T-cell (primary cell): ENCODE measurements at places on chromosomes 1 and 21.
A peak's percentile ranks its signal among the peaks of the same experiment; 100 is the strongest.

DNA sequence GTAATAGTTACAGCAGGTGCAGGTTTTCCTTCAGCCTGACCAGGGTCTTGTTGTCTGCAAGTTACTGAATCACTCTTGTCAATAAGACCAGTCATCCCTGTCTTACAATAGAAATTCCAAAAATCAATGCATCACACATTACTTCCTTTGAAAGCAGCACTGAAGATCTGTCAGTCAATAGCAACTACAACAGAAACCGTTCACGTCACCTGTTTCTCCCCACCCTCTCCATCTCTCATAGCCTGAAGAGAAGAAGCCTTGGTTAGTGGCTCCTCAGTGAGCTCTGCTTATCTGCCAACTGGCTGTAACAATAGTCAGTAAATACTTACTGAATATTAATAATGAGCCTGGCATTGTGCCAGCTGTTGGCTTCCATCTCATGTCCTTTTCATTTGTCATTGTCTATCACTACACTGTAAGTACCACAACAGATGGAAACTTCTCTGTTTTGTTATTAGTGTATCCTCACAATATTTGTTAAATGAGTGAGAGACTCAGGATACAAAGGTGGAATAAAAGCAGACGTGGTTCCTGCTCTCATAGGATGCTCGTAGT is 195.2 kb downstream of the S1PR1 start:
- DNase-seq = no peak

GRCh38 chr1:44571712-44572571 is 102.3 kb downstream of the TMEM53 start:
- peak; percentile 12 for DNase-seq

GRCh38 chr1:221071777-221072176 is 192.5 kb downstream of the HLX start:
- no peak for DNase-seq

DNA sequence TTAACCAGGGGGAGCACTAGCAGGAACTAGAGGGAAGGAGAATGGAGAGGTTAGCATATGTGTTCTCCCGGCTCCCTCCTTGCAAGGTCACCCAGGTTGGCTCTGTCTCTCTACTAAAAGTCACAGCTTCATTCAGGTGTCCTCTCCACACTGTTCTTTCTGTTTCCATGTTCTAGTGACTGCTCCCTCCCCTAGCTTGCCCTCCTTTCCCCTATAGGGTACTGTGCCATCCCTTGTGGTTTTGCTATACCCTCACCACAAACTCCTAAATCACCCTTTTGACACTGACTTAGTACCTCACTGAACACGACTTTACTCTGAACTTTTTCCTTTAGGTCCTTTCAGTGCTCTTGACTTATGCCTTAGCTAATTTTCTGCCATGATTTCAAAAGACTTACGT is 389.3 kb downstream of the ST6GALNAC3 start:
- DNase-seq = no peak

DNA sequence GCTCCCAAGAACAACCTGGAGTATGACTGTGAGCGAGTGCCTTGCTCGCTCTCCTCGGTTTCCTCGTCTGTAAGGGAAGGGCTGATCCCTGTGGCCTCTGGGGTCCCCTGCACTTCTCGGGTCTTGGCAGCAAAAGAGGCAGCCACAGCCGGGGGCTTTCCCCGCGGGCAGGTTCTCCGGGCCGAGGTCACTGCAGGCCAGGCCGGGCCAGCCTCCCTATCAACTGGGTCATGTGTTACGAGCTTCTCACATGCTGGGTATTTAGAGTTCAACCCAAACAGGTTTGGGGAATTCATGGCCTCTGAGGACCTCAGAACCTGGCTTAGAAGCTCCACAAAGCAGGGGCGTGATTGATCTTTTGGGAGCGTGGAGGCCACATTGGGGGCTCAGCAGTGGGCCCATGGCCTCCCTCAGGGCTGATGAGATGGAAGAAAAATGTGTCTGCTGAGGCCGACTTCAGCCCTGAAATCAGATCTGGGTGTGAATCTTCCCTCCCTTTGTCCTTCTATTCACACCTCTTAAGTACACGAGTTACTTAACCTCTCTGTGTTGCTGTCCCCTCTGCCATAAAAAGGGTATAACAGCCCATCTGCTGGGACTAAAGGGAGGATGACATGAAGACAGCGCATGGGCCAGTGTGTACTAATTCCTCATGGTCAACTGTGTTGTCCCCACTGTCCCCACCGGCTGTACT is 103.7 kb downstream of the PRDM2 start:
- DNase-seq = no peak

DNA sequence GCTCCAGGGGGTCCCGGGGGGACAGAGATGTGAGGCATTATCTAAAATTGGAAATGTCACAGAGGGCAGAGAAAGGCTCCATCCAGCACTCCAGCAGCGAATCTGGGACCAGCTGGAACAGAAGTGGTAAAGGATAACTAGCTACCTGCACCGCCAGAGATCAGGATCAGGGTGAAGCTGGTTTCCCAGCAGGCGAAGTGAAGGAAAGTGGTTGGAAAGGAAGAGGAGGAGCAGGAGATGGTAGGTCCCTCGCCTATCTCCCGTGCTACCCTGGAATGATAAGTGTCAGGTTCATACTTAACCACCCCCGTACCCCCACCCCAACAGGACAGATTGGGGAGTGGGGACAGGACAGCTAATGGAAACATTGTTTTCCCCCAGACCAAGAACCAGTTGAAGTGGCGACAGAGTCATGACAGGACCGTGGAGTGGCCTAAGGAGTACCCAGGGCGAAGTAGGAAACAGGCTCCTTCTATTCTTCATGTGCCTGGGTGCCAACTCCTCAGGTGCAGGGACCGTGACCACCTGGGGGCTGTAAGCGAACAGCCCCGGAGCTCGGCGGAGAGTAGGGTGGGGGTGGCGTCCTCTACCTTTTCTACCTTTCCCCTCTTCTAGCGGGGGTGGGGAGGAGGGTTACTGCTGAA is 717 bp downstream of the B4GALT3 start:
- DNase-seq = no peak

DNA sequence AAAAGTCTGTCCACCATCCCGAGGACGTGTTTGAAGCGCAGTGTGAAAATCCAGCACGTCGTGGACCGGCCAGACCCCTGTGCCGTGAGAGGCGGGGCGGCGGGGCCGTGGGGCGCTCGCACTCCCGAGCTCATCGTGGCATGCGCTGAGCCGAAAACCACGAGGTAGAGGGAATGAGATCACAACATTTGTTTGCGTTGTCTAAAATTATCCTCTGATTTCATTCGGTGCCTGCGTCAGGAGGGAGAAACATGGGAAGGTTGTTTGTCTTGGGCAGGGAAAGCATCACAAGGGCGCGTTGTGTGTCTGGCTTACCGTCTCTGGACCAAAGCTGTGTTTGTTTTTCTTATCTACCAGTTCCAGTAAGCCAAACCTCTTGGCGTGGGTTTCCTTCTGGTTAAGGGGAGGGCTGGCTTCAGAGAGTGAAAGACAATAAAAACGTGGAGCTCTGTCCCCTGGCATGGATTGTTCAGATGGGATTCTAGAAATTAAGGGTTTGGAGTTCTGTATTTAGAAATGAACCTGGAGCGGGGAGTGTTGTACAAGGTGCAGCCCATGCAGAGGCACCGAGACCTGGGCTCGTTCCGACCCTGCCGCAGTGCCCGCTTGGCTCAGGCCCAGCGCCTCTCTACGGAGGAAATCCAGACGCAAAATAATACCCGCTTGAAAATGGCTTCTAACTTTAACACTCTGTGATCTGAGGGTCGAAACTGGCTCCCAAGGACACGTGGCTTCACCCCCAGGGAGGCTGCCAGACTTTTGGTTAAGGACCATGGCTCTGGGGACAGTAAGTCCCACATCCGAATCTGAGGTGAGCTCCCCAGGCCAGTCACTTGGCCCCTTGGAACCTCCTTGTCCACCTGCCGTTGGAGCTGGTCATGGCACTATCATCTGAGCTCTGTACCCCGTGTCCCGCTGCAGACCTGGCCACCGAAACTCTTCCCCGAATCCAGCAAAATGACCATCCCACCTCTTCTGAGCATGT is 68.7 kb upstream of the FAM3B start:
- DNase-seq = no peak

- no peak for DNase-seq
Observed at GRCh38 chr1:94580367-94581115, 39.0 kb upstream of the F3 start.

- no peak for DNase-seq
Observed at GRCh38 chr1:235441159-235441685, 63.0 kb downstream of the B3GALNT2 start.

DNA sequence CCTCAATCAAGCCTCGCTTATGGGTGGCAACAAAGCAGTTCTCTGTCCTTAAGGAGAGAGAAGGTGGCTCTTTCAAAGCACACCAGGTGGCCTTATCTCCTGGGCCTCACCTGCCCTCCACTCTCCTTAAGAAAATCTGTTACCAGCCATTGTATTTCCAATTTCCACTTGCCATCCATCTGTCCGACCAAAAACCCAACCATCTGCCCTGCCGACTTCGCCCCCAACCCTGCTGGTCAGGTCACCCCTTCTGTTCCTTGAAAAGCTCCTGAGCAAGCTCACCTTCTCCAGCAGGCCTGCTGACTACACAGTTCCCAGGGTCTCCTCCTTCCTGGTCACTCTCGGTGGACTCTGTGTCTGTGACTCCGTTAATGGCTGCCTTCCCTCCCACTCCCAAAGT is 619 bp upstream of the IGFN1 start:
- DNase-seq = no peak

DNA sequence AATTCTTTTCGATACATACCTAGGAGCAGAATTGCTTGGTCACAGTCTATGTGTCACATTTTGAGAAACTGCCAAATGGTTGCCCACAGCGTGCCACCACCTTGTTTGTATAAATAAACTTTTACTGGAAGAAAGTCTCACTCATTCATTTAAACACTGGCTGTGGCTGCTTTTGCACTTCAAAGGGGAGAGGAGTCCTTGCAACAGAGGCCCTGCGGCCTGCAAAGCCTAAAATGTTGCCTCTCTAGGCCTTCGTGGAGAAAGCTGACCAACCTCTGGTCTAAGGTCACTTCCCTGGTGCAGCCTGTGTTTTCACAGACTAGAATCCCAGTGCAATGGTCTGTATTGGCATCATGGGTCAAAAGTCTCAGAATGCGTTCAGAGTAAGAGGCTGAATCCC is 8.3 kb downstream of the RIPK4 start:
- DNase-seq = no peak

DNA sequence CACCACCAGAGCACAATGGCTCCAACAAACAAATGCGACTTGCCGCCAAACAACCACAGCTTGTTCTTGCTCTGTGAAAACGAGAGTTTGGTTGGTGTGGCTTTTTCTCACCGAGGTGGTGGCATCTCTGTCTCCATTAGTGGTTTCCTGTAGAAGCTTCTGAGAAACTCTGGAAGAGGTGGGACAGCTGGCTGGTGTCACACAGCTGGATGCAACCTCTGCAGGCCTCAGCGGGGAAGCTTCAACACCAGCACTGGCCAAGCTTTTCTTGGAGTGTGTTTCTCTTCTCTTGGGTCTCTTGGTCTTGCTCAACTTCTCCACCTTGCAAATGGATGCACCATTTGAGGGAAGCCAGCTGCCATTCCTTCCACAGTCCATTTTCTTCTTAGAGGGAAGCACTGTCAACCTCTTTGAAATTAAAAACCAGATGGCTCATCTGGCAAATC is 124.8 kb downstream of the KCNN3 start:
- no peak for DNase-seq

DNA sequence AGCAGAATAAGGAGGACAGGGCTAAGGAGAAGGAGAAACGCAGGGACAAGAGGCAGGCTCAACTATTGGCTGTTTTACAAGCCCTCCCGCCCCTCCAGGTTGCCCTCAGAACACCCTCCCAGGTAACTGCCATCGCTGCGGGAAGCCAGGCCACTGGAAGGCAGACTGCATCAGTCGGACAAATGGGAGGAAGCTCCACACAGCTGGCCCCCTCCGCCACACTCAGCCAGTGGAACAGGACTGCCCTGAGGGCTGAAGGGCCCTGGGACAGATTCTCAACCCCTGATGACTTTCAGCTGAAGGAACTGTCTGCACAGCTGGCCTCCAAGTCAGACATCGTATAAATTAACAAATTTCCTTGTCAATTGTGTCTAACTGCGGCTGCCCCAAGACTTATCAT is 21.8 kb downstream of the LRRC3 start:
- DNase-seq = no peak

DNA sequence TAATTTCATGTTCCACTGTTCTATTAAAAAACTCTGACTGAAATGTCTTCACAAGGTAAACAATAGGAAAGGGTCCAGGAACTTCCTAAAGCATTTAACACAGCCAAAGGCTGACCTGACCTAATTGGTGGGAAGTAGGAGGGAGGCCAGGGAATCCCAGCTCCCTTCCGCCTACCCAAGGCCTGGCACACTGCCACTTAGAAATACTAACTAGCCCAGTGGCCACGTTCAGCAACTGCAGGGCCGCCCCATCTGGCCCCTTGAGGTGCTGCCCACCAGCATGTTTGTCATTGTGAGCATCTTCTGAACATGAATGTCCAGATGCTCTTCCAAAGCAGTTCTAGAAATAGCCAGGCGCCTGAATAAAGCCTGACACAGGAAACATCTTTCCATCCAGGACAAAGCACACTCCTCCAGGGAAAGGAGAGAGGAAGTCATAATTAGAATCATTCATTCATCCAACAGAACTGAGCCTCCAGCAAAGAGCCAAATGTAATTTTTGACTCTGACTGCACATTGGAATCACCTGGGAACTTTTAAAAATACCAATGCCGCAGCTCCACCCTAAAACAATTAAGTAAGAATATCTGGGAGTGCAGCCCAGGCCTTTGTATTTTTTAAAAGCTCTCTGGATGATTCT is 44.6 kb upstream of the BCL9 start:
- no peak for DNase-seq

DNA sequence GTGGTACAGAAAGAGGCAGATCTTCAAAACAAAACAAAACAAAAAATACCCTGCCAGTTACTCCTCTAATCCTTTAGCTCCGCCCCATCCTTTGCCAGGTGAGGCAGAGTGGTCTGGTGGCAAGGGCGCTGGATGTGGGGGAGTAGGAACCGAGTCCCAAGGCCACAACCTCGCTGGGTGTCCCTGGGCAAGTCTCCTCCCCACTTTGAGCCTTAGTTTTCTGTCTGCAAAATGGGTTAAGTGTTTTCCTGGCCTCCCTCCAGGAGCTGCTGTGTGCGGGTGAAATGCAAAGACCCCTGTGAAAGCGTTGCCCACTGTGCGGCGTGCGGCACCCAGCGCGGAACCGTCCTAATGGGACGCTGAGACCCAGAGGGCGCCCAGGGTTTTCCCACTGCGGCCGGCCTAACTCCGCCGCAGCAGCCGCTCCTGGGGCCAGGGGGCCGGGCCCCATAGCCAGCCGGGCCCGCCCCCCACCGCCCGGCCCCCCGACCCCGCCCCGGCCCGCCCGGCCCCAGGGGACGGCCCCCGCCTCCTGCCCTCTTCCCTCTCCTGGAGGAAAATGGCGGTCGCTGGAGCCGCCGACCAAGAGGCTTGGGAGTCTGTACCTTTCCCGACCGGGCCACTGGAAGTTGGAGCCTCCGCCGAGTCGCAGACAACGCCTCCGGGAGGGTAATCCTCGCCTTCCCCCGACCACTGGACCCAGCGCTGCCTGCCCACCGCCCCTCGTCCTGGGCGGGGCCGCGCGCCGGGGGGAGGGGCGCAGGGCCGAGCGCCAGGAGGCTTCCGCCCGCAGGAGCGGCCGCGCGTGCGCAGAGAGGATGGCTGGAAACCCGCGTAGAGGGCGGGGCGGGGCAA is at the start of the genes ERMAP and SVBP:
Gene ERMAP, plus strand, starts transcription at position 538 of the 855 bp plus-strand sequence. CDS start 13,327 bp downstream, outside the sequence.
Gene SVBP, minus strand, starts transcription at position 813 of the 855 bp plus-strand sequence. CDS start 853 bp downstream, outside the sequence.
- peak; percentile 88 for DNase-seq

GRCh38 chr1:36829961-36830360 is 204.4 kb downstream of the GRIK3 start:
- DNase-seq = no peak
